ENCODE measurements at places on chromosomes 1 and 21.

DNA sequence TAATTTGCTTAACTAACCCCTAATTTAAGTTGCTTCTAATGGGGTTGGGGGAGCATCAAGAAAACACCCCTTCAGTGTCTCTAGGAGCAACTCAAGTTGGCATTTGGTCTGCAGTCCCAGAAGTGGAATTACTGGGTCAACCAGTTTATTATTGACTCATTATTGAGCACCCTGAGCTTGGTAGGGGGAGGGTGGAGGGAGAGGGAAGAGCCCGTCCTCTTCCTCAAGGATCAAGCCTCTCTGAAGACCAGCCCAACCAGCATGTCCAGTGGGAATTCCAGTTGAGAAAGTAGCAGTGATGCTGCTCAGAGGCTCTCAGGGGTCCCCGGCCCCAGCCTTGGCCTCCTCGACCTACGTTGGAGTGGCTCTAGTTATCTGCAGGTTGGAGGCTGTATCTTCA, 2.1 kb upstream of the PLA2G2F start:
- peak overlapping the region; percentile 35 for H3K27ac ChIP-seq
- H3K4me1 ChIP-seq = peaks cover 15% of the 10 kb centered on the region
- H3K36me3 ChIP-seq = no peaks in the 10 kb centered on the region
- peak; percentile 33 for DNase-seq

GRCh38 chr1:112172294-112172882, 182.9 kb upstream of the KCND3 start:
- H3K4me1 ChIP-seq = no peaks in the 10 kb centered on the region
- no peaks in the 10 kb centered on the region for H3K36me3 ChIP-seq
- no peak overlapping the region for H3K4me3 ChIP-seq
- no peak for DNase-seq
- H3K27ac ChIP-seq = no peak overlapping the region

DNA sequence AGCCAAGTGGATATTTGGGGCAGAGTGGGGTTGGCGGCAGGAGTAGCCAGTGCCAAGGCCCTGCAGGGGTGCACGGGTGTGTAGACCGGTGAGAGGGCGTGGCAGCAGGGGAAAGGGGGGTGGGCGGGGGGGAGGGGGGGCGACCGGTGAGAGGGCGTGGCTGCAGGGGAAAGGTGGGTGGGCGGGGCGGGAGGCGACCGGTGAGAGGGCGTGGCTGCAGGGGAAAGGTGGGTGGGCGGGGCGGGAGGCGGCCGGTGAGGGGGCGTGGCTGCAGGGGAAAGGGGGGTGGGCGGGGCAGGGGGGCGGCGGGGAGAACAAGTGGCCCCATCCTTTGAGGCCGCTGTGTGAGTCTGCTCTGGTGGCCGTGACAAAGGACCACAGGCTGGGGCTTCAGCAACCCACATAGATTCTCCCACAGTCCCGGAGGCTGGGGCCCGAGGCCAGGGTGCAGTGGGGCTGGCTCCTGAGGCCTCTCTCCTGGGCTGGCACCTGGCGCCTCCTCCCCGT, 25.8 kb downstream of the RRP1 start:
- no peaks in the 10 kb centered on the region for H3K36me3 ChIP-seq
- H3K27ac ChIP-seq = no peak overlapping the region
- H3K4me3 ChIP-seq = no peak overlapping the region
- no peaks in the 10 kb centered on the region for H3K27me3 ChIP-seq
- peaks cover 45% of the 10 kb centered on the region for H3K4me1 ChIP-seq

DNA sequence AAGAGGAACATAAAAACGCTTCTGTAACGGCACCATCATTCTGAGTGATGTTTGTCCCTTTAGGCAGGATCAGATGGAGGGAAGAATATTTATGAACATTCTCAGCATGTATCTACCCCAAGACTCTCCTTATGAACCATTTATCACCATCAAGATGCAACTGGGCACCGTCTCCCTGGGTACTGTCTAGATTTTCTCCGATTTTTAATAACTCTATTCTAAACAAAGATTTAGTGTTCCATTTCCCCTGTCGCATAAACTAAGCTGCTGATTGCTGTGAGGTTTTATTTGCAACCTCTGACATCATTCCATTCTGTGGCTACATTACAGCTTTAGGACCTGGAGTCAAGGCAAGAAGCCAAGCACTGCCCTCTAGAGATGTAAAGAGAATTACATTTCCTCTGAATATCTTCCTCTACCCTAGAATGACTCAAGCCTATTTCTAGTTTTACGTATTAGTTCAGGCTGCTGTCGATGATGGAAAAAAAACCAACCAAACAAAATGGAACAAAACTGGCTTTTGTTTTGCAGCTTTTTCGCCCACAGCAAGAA, 130.1 kb upstream of the MAP1LC3C start:
- H3K4me1 ChIP-seq = no peaks in the 10 kb centered on the region
- H3K27me3 ChIP-seq = no peaks in the 10 kb centered on the region
- no peaks in the 10 kb centered on the region for H3K36me3 ChIP-seq
- DNase-seq = no peak

GRCh38 chr1:7005762-7006161, 220.5 kb downstream of the CAMTA1 start:
- H3K4me3 ChIP-seq = no peak overlapping the region
- H3K27ac ChIP-seq = no peak overlapping the region
- DNase-seq = no peak
- no peaks in the 10 kb centered on the region for H3K36me3 ChIP-seq
- H3K4me1 ChIP-seq = no peaks in the 10 kb centered on the region

GRCh38 chr1:61067446-61068019, 14.8 kb upstream of the NFIA start:
- H3K4me3 ChIP-seq = no peak overlapping the region
- H3K4me1 ChIP-seq = no peaks in the 10 kb centered on the region

DNA sequence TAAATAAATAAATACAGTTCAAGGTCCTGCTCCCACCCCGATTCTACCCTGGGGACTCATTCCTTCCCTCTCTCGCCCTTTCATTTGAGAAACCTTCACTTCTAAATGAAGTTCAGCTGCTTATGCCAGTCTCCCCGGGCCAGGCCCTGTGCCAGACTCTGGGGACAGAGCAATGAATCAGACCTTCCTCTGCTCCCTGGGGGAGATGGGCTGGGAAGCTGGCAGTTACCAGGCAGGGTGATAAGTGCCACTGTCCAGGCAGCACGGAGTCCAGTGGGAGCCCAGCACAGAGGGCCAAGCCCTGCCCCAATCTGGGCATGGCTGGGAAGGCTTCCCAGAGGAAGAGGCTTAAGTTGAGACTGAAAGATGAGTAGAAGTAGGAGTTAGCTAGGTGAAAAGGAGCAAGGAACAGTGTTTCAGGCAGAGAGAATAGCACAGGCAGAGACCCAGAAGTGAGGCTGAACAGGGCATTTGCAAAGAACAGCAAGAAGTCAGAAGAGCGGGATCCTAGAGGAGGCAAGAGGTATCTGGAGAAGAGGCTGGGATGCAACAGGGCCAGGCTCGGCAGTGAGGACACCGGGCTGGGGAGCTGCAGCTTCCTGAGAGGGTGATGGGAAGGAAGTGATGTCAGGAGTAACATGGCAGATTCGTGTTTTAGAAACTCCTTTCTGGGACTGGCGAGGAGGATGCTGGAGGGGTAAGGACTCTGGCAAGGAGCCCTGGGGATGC, 13.5 kb downstream of the KCNQ4 start:
- no peaks in the 10 kb centered on the region for H3K36me3 ChIP-seq
- DNase-seq = no peak
- no peak overlapping the region for H3K4me3 ChIP-seq
- H3K4me1 ChIP-seq = peaks cover 24% of the 10 kb centered on the region
